Activated CD4-positive, alpha-beta T cell treated with anti-CD3 and anti-CD28 coated beads, Interleukin-2, Interleukin-4, amounts not matched to agents 100 ng/mL and 50 ng/mL, durations not matched to agents 16 hours and 8 hours (primary cell): ENCODE measurements at places on chromosomes 3 and 15.

GRCh38 chr15:42456971-42457370, 34.0 kb downstream of the ZNF106 start:
- DNase-seq, result no peak

DNA sequence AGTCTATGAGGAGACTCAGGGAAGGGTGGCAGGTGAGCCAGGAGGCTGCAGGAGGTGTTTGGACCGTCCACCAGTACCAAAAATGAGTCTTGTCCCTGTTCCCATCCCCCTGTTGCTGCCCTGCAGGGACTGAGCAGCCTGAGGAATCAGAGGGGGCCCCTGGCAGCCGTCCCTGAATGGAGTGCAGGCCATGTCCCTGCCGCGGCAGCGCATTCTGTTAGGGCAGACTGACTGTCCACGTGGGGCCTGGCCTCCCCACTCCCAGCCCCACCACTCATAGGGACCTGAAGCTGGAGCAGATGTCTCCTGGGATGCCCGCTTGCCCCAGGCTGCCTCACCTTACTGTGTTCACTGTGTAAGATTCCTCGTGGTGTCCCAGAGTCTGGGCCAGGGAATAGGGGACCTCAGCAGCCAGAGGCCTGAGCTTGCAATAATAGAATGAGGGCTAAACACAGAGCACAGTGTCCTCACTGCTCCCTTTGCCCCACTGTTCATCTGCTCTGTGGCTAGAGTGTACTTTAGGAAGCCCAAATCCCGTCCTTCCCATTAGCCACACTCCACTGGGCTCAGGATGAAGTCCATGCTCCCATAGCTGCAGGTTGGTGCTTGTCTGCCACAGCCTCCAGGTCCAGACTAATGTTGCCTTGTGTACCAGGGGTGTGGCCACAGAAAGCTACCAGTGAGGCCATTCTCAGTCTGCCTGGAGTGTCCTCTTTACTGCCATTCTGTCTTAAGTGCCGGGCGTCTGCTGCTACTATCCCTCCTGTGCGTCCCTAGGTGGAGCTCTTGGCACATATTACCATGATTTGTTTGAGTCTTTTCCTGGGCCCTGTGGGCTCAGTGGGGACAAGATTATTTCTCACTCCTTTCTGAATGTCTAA, 63.2 kb downstream of the HCN4 start:
- peak; percentile 35 for DNase-seq

DNA sequence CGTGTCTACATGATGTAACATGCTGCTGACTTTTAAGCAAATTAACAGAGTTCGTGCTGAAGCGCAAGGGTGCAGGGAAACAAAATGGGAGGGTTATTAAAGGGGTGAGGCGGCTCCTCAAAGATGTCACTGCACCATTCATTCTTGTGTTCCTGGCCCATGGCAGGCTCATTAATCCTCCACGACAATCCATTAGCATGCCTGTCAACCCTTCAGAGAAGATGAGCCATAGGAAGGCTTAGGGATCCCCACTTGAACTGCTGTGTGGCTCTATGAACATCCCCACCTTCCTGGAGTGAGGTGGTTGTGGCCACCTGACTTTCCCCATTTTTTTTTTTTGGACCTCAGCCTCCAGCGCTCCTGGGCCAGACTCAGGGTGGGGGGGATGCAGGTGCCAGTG, 45.8 kb downstream of the IGF1R start:
- no peak for DNase-seq

DNA sequence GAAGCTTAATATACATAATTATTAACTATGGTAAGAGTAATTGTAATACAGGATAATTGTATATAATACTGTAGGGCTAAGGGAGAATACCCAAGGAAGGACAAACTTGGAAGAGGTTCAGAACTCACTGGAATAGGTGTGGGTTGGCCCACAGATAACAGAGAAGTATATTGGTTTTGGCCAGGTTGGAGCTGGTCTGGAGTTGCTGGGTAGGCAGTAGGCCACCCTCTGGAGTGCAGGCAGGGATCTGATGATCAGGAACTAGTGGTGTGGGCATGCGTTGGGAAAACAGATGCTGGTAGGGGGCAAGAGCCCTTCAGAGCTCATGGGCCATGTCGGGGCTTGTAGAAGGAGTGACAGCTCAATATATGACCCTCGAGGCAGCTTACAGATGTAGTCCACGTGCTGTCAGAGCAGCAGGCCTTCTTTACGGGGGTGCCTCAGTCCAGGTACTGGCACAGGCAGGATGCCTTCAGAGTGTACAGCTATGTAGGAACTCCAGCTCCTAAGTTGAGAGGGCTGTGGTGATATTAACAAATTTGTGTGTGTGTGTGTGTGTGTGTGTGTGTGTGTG, 12.4 kb downstream of the IREB2 start:
- DNase-seq, result no peak

DNA sequence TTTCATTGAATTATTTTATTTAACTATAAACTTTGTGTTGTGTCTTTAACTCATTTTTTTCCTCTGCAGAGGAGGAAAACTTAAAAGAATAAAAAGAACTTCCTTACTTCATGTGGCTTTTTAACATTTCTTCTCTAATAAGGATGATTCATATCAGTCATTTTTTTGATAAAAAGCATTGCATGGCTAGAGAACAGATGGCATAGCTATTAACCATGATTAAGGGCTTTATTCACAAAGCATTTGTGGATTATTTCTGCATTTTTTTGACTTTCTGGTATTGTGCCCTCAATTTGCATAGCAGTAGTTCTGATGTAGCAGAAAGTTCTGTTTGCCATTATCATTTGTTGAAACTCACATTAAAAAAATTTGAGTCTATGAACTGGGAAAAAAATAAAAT, 540.8 kb downstream of the SI start:
- no peak for DNase-seq

DNA sequence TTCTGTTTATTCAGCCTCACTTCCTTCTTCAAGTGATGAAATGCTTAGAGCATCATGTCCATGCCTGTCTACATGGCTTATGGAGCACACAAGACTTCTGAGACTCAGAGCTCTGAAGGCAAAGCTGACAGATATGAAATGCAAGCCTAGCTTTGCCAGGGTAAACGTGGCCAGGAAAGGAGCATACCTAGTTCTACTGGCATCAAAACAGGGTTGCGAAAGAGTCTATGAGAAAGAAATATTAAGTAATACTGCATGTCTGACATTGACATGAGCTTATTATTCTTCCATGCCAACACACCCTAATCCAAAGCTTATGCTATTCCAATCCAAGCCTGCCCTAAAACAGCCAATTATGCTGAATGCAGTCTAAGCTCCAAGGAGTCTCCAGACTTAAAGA, 391.5 kb downstream of the ERC2 start:
- no peak for DNase-seq

- no peak for DNase-seq
Measured at GRCh38 chr3:62451211-62451887, 78.0 kb upstream of the FEZF2 start.

DNA sequence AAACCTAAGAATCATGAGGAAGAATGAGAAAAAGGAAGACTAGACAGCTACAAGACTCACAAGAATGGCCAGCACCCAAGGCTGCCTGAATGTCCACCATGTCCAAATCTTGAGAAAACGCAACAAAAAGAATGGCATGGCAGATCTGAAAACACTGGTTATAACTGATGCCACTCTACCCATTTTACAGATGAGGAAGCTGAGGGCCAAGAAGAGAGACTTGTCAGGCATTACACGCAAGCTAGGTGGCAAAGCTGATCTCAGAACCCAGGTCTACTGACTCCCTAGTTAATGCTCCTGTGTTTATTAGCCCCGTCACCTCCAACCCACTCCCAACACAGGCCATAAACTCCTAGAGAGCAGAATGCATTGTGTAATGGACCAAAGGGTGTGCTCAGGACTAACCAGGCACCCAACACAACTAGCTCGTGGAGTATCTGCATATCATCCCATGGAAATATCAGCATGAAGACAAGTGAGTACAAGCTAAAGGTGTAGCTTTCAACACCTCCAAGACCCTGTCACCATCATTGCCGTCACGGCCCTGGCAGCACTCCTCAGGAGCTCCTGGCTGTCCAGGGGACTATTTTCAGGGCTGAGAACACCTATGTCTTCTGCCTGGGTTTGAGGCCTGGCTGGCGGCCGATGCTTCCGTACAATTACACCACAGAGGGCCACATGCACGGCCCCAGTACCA, 111.7 kb downstream of the XXYLT1 start:
- DNase-seq, result no peak

DNA sequence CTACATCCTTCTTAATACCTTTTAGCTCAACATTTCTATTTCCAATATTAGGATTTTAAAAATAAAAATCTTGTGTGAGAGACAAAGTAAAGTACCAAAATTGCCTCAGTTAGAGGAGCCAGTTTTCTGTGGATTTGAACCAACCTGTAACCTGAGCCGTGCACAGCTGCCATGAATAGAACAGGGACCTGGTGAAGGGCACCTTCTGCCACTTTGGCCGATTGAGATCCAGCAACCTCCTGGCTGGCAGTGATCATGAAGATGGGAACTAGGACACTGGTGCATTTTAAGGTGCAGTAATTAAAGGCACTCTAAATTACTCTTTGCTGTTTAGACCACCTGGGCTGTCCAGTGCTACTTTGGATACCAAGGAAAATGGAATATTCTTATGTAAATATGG, 34.3 kb upstream of the TRAK1 start:
- DNase-seq, result no peak

GRCh38 chr3:170307671-170308405, 49.7 kb upstream of the SKIL start:
- DNase-seq, result no peak

DNA sequence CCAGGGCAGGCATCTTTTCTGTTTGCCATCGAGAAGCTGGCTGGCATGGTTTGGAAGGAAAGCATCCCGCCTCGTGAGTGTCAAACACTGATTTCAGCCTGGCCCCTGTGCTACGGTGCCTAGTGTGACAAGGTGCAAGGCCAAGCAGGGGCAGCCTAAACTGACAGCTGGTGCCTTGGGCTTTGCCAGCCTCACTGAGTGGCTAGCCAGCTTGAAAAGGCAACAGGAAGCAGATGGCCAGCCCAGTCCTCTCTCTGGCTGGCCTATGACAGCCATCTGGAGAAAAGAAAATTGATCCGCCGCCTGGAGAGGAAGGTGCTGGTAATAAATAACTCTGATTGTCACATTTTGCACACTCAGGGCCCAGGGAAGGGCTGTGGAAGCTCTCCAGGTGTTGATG, 52.2 kb downstream of the C3orf85 start:
- no peak for DNase-seq

GRCh38 chr3:61600195-61600594, 38.8 kb downstream of the PTPRG start:
- DNase-seq, result no peak

DNA sequence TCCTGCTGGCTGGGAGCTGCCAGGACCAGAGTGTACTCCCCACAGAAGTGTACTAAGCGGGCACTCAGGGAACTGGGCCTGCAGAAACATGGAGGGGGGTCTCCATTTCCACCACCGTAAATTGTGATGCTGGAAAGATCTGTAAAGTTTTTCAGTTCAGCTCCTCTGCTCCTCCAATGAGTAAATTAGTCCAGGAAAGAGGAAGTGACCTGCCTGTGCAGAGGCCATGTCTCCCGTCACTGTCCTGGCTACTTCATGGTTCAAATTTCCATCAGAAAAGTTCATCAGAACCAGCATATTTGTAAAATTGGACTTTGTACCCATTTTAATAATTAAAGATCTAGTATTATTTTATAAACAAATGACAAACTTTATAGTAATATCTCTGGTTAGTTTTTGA, 226.7 kb upstream of the THBS1 start:
- no peak for DNase-seq

DNA sequence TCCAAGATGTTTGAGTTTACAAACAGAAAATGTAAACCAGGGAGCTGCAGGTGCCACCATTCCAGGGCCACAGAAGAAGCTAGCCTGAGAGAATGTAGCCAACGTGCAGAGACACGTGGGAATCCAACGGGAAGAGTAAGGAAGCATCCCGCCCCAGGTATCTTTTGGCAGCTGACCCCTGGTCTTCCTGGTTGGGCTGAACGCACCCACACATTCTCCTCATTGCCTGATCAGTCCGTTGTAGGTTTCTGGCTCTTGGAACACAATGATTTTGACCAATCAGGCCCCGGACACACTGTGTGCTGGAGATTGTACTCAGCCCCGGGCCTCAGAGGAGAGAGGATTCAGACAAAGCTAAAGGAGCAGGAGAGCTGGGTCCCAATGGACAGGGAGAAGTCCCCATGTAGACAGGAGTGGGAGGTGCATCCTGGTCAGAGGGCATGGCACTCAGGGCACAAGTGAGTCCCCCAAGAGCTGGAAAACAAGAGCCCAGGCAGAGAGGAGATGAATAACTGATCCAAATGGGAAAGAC, 102.3 kb downstream of the TPRA1 start:
- DNase-seq, result no peak

DNA sequence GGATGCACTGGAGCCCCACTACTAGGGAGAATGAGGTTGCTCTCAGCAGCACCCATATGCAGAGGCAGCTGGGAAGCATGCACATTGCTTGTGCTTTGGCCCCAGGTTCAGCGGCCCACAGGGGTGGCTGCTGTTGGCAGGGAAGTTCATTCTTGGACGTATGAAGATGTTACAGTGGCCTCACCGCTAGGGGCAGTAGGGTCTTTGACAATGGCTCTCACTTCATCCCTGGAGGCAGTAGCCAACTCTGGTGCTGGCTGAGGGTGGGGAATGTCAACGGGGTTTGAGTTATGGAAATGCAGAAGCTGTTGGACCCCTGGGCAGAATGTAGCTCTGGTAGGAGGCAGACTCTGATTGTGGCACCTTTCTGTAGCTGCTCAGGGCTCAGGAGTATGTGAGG, 279.9 kb downstream of the SCAPER start:
- no peak for DNase-seq

DNA sequence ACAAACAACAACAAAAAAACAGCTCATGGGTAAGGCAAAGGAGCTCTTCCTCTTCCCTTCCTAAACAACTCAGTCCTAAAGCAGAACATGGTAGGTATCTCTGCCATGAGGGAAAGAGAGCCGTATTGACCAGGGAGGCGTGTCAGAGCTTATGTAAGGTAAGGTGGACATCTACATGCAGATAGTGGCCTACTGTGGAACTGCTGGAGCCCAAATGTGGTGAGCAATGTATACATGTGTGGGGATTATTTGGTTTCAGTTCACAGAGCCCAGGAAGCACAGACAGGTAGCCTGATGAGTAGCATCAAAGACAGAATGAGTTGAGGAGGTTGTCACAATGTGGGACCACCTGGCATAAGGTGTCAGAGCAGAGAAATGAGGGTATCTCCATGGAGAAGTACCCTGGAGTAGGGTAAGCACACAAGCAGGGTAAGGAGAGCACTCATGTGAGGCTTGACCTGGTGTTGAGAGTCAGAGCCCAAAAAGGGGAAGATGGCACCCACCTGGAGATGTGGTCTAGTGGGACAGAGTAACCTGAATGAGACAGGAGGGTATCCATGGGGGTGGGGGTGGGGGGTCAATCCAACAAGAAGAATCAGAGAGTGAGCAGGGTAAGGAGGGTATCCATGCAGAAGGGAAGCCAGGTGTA, 45.5 kb downstream of the DENND6A start:
- DNase-seq, result no peak

- no peak for DNase-seq
Measured at GRCh38 chr3:107681396-107681795, 158.6 kb downstream of the BBX start.

GRCh38 chr3:188472336-188472735, 318.4 kb downstream of the LPP start:
- DNase-seq, result no peak

DNA sequence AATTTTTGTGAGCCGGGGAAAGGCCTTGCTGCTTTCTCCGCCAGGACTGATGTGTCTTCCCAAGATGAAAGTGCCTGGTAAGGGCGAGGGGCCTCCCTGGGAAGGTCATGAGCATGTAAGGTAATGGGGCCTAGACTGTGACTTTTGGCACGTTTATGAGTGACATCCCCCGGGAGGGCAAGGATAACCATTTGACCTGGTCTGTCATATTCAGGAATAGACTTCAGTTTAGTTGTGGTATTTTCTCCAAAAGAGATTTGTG, 631 bp upstream of the CNBP start:
- peak; percentile 28 for DNase-seq
